ENCODE measurements at places on chromosomes 4 and X.

DNA sequence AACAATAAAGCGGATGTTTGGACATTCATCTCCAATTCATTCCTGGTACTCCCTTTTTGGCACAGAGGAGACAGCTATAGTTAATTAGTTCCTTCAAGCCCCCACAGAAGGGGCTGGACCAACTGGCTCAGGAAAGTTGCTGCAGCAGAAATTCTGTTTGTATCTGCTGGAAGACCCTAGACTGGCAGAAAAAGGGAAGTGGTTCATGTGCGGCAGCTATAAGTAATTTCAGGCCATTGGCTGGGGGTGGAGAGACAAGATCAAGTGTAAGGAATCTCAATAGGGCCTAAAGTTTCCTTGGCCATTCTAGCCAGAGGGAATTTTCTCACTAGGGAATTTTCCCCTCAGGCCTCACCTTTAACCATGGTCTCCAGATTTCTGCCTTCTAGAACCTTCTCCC lies 89.9 kb upstream of the DHX15 start:
- no peak for DNase-seq

DNA sequence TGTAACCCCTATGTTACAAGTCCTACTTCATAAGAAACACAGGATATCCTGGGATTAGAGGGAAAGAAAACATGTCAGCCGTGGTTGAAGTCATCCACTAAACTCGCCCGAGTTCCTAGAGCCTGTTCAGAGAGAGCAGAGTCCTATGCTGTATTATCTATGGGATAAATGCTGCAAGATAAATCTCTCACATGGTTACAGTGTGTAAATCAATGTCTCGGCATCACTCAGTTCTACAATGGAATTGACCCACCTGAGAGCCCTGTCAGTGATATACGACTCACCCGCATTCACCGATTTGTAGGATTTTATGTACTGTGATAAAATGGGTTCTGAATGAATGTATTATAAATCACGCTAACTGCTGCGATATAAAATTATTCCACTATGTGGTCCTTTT lies 127.8 kb upstream of the ANXA3 start:
- DNase-seq, result no peak

GRCh38 chr4:145815626-145816025 lies 123.0 kb downstream of the ZNF827 start:
- DNase-seq, result no peak

DNA sequence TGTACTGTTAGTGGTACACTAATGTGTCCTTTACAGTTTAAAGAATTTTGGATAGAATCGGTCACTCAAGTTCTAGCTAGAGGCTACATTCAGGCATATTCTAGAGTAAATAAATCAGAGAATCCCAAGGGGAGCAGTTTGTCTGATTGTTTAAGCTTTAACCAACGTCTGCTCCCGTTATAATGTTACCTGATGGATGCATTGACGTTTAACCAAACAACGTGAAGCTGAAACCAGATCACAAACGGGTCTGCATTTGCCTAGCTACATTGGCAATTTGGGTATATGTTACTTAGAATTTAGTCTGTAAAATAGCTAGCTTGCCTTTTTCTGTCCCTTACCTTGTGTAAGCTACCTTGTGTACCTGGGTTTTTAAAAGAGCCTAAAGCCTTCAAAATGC lies 1.6 kb downstream of the PI4K2B start:
- no peak for DNase-seq

GRCh38 chrX:13401724-13402123 lies 81.9 kb upstream of the ATXN3L start:
- no peak for DNase-seq

- peak; percentile 13 for DNase-seq
These were observed 165.3 kb upstream of the PPP1R2C start for GRCh38 chrX:42943051-42943974.

GRCh38 chr4:149344436-149344835 lies 471.2 kb downstream of the IQCM start:
- DNase-seq, result no peak

- no peak for DNase-seq
These were observed 4.4 kb upstream of the BGN start for GRCh38 chrX:153490217-153490930.

DNA sequence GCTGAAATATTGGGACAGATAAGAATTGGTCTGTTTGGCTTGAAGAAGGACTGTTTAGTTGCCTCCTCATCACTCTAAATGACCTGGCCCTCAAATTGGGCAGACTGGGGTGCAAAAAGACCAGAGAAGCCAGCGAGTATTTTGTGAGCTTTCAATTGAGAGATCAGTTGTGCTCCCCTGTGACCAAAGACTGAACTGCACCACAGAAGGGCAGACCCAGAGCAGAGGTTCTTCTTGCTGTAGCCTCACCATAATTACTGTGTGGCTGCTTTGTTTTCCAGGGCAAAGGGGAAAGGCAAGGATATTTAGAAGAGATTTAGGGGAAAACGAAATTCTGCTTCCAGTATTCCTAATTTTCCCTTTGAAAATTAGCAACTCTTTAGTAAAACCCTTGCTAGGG lies 104.0 kb upstream of the MBNL3 start:
- DNase-seq, result no peak

DNA sequence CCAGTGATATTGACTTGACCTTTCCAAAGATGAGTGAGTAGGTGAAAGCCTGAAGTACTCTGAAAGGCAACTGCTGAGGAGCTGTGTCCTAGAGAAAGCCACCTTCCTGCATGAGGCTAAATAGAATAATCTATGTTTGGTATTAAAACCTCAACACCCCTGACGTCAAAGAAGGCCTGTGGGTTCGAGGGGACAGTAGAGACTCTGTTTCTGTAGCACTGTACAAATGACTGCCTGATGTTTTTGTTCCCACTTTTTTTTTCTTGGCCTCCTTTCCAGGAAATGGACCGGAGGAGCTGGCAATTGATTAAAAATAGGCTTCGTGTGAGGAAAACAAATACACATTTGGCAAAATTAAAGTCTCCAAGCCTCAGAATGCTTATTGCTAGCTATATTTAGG lies 29.5 kb downstream of the TMEM255A start:
- DNase-seq, result no peak

- no peak for DNase-seq
These were observed 108.3 kb downstream of the CDS1 start for GRCh38 chr4:84691170-84691691.

DNA sequence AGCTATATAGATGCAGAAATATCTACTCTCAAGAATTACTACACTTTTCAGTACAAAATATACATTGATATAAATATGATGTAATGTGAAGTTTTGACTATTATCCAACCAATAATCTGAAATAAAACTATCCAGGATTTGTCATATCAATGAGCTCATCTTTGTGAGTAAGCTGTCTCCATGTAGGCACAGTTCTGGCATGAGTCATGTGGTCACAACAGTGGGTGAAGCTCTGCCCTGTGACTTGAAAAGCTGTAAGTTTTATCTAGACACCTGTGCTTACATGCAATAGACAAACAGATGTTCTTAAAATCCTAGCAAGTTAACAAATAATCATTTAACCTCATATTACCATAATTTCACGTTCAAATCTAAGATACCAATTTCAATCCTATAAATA lies 192.7 kb downstream of the GABRG1 start:
- no peak for DNase-seq

DNA sequence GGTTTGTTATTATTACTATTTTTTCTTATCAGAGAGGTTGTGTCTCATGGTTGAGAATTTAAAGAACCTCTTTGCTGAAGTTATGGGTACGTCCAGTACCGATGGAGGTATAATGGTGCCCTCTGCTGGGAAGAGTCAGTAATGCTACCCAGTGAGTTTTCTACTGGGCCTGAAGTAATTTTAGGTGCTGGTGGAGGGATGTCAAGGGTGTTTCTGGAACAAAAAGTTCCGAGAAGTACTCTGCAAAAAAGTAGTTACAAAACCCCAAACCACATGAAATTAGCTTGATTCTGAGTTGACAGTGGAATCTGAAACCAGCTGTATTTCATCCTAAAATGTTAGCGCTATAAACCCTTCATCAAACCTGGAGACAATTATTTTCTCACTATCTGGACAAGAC lies 102.5 kb upstream of the MID1 start:
- peak; percentile 8 for DNase-seq

DNA sequence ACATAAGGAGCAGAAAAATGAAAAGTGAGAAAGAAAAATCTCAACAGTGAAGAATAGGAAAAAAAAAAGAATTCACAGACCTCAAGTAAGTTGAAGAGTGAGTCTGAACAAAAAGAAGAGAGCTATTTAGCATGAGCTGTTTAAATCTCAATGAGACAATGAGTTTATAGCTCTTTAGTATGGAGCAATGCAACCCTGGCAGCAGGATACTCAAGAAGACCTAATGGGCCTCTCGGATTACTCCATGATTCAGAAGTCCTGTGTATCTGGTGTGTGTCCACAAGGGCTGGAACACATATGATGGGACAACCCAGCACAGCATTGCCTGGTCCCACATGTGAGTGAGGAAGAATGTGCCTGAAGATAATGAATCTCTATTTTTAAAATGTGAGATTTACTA lies 563.1 kb upstream of the INTU start:
- no peak for DNase-seq

GRCh38 chrX:24506082-24506481 lies 41.0 kb downstream of the PDK3 start:
- no peak for DNase-seq

- no peak for DNase-seq
These were observed 863.4 kb downstream of the PDHA2 start for GRCh38 chr4:96703265-96703664.

- DNase-seq, result no peak
These were observed 44.5 kb downstream of the SORBS2 start for GRCh38 chr4:185767528-185767927.

DNA sequence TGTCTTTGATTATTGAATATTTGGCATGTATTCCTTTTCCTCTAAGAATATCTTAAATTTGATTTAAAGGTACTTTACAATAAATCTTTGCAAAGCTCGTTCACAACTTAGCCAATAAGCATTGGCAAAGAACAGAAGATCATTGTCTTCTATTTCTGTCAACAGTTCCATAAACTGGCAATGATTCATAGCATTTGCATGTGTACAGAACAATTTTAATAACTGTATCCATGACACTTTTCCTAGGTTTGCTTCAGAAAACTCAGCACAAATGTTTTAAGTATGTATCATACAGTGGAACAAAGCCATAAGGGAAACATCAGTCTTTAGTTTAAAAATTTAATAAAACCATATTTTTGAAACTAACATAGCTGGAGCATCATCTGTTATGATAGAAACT lies 462.7 kb upstream of the RPS6KA3 start:
- no peak for DNase-seq

DNA sequence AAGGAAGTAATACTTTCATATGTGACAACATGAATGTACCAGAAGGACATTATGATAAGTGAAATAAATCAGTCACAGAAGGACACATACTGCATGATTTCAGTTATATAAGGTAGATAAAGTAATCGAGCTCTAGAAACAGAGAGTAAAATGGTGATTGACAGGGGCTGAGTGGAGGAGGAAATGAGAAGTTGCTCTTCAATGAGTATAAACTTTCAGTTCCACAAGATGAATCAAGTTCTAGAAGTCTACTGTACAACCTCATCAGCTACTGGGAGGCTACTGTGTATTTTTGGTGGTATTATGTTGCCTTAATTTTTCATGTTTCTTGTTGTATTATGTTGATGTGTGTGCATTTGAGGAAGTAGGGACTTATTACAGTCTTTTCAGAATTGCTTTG lies 270.9 kb upstream of the GRIA3 start:
- no peak for DNase-seq

DNA sequence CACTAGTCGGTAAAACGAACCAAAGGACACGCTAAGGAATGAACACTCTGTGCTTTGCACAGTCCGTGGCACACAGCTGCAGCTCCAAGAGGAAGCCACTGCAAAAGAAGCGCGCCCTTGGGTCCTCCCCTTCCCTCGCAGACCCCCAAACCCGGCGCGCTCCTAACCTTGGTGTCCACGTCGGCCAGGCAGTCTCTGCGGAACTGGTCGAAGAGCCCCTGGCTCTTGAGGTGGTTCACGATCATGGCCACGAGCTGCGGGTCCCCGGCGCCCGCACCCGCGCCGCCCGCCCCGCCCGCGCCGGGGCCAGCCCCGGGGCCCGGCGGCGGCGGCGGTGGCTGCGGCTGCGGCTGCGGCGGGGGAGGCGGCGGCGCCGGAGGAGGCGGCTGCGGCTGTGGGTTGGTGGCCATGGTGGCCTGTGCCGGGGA lies 333 bp downstream of the BOD1L1 start:
- no peak for DNase-seq

GRCh38 chr4:11214281-11214680 lies 214.4 kb downstream of the HS3ST1 start:
- DNase-seq, result no peak

DNA sequence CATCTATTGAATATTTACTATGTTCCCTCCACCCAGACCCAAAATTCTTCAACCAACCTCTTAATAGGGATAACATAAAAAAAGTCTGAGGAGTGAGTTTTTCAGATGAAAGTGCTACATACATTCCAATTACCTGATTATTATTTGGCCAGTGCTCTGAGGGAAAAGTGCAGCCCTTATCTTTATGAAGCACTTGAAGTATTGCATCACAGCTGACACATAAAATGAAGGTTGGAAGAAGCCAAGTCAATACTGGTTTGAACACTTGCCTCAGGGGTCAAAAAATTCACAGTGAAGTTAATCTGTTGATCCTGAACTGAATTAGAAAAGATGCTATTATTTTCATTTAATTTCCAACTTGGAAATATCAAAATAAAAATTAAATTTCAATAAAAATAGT lies 498.9 kb downstream of the INPP4B start:
- DNase-seq, result no peak

GRCh38 chr4:64068096-64068495 lies 341.2 kb downstream of the TECRL start:
- no peak for DNase-seq

GRCh38 chr4:40309250-40309774 lies 25.8 kb upstream of the CHRNA9 start:
- peak; percentile 86 for DNase-seq
